ENCODE measurements at places on chromosomes 5 and 9.

GRCh38 chr5:14188778-14189177, 45.6 kb downstream of the TRIO start:
- no peak for DNase-seq

DNA sequence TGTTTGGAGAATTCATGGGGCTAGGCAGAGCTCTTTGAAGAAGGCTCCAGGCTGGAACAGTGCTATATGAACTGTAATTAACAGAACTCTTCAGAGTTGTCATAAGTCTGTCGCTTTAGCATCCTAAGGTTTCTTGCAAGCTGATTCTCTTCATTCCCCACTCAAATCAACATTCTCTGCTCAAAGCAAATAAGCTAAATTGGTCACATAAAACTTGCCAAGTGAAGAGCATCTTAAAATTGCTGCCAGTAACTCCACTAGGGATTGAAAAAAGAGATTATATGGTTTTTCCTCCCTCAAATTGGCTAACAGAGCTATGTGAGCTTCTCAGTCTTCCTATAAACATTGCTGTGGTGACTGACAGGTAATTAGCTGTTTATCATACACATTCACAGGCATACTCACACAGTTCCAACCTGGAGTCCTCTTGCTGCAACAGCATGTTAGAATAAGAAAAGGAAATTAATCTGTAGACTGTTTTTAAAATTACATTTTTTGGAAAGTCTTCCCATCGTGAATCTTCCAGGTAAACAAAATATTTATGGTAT, 298.5 kb upstream of the ATP10B start:
- no peak for DNase-seq

GRCh38 chr9:35518981-35519679, 29.2 kb downstream of the RUSC2 start:
- DNase-seq: no peak

DNA sequence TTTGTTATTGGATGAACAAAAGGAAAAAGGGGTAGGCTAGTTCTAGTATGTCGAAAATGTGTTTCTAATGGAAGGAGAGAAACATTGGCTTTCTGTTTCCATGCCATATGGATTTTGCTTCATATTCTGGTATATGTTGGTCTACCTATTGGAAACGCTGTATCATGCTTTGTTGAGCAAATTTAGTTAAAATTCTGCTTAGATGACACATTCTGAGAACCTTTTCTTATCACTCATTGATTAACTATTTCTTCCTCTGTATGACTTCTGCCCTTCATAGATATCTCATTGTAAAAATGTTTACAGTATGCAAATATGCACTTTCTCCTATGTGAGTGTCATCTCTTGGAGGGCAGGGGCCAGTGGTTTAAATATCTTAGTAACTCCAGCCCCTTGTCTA, 68.8 kb upstream of the GPR151 start:
- DNase-seq: no peak

- DNase-seq: no peak
These were observed 249.6 kb downstream of the DENND1A start for GRCh38 chr9:123680352-123680751.

DNA sequence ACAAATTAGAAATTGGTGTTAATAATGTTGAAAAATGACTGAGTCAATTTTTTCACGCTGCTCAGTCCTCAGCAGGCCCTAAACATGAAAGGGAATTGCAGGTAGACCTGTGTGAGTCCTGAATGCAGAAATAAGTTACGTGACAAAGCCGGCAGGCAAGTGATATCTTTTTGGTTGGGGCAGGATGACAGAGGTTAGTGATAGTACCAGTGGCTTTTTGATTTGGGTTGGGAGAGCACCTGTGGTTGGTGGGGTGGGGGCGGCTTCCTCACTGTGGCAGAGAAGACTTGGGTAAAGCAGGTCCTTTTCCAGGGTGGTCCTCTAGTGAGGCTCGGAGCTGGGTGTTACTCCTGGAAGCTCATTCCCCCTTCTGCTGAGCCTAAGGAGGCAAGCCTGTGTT, 164.7 kb downstream of the TMEM167A start:
- DNase-seq: no peak

- no peak for DNase-seq
These were observed 119.4 kb downstream of the TLR4 start for GRCh38 chr9:117823576-117823975.

- no peak for DNase-seq
These were observed 74.3 kb downstream of the SLC44A1 start for GRCh38 chr9:105318729-105319191.

DNA sequence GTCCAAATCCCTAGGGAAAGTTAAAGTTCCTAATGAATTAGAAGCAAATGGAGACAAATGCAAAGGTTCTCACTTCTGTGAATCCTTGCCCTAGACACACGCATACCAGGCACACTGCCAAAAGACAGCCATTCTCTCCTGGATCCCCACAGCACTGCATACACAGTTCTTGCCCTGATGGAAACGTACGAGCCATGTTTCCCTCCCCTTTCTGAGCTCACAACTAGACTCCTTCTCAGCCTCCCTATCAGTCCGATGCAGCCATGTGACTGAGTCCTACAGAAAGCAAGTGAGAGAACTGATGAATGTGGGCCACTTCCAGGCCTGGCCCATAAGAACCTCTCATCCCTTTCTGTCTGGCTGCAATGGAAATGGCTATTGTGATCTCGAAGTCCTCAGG, 92.0 kb downstream of the ZNF608 start:
- DNase-seq: no peak

- no peak for DNase-seq
These were observed 84.9 kb downstream of the NTRK2 start for GRCh38 chr9:84754461-84754860.

DNA sequence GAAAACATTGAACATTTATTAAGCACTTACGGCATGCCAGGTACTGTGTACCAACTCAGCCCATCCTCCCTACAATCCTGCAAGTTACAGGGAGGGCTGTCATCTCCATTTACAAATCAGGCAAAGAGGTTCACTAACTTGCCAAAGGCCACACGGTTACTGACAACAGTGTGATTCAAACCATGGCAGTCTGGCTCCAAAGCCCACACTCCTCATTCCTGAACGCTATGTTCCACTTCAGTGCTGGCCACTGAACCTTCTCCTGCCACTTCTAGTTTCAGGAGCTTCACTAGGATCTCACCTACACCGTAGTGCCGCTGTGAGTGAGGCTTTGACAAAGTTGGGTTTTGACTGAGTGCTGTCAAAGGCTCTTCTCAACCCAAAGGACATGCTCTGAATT, 7.2 kb upstream of the LIFR start:
- no peak for DNase-seq

- DNase-seq: no peak
These were observed 20.0 kb downstream of the F2R start for GRCh38 chr5:76735762-76736545.

DNA sequence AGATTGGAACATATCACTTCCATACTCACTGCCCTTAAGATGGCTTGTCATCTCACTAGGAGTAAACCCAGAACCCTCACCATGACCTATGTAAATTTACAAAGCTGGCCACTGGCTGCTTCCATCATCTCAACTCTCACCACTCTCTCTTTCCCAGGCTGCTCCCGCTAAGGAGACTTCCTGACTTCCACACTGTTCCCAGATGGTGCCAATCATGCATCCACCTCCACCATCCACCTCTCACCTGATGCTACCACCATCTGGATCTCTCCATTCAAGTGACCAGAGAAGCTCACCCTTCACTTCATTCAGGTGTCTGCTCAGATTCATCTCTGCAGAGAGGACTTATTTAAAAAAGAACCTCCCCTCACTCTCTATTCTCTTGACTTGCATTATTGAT, 91.3 kb downstream of the HTR4 start:
- no peak for DNase-seq

DNA sequence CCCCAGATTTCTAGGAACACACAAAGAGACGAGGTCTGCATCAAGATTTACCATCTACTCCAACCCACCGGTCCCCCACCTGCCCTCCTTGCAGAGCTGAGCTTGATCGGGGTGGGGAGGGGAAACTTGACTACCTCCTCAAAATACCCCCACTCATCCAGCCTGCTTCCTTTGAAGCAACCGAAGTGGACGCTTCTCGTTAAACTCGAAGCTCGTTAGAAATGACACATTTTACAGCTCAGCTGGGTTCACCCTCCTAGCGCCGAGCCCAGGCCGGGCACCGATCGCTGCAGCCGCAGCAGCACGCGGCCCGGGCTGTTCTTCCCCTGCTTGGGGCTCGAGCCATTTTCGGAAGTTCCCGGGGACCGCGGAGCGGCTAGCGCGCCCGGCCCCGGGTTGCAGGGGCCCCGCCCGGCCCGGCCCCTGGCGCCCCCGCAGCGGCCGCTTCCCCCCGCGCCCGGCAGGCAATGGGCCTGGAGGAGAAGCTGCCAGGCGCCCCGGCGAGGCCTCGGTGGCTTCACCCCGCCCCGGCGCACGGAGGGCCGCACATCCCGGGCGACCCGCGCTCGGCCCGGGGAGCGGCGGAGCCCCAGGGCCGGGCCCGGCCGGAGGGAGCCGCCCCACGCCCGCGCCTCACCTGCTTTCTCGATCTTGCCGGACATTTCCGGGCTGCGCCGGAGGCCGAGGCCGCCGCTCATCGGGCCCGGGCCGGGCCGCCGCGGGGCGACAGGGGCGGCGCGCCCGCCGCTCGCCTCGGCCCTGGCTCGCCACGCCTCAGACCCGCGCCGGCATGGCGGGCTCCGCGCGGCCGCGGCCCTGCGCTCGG, 530 bp downstream of the RAPGEF1 start:
- DNase-seq: no peak

DNA sequence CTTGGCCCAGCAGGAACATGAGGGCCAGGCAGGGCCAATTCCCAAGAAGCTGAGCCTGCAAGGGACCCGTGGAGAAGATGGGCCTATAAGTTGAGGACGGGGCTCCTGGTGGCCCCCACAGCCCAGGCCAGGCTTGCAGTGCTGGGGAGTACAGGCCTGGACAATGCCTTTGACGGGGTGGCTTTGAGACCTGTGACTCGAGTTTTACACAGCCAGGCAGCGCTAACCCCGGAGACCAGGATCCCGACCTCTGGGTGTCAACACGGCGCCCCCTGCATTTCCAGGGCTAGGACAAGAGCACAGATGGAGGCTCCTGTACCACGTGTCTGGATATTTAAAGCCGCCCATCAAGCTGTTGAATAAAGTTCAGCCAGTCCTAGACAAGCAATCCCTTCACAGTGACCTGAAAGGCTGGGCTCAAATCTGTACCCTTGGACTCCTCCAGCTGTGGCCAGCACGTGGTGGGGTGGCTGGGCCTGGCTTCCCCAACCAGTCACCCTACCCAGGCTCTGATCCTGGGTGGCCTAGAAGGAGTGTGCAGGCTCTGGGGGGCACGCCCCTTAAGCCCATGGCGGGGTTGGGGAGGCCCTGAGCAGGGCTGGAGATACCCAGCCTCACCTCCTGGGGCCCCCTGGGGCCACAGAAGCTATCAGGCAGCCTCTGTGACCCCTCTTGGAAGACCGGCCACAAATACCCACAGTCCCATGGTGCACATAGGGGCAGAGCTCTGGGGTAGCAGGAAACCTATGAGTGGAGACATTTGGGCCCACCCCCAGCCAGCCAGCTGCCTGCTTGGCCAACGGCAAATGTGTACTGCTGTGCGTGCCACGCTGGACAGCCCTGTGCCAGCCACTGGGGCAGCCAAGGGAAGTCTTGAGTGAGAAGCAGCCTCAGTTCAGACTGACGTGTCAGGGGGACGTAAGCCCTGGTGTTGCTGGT, 88.7 kb downstream of the NTNG2 start:
- DNase-seq: no peak

- no peak for DNase-seq
These were observed 61.7 kb downstream of the FBXL17 start for GRCh38 chr5:108320231-108320630.

DNA sequence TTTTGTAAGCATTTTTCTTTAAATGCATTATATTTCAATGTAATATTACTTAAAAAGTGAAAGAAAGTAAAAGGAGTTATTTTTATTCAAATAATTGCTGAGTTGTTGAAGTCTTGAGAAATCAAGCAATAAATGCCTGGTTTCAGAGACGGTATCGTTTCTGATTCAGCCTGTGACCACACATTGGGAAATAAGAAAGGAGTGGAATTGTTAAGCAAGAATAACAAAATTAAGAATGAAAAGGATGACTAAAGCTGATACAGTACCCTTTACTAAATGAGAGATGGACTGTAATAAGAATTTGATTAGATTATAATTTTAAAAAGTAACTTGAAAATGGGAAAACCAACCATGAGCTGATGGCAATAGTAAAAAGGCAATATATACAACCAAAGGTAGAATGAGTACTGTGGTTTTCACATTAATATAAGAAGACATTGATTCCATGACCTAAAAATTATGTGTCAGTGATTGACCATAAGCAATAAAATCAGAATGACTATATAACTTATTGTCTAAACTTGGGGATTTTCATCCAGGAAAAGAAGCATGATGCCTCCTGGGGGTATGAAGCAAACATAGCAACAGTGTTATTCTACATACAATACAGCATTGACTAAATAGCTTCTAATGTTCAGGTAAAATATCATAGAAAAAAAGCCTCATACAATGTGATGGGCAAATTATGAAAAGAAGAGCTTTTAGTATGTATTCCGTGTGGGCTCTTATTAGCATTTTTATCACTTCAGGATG, 101.9 kb upstream of the PRDM9 start:
- DNase-seq: no peak

DNA sequence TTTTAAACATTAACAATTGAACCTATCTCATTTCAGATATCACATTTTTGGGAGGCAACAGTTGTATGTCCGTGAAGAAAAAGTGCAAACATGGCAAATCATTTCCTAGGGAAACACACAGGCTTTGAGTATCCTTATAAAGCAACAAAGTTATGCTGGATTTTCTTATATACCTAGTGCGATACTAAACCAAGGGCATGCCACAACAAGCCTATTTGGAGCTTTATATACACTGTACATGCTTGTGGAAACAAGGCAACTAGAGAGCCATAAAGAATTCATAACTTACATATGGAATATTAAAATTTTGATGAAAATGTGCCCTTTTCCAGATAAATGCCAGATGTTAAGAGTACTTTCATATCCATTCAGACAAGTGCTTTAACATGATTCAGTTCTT, 191.4 kb downstream of the DCP2 start:
- DNase-seq: no peak

GRCh38 chr9:99808454-99808853, 13.2 kb upstream of the NR4A3 start:
- no peak for DNase-seq

- DNase-seq: no peak
These were observed 94.2 kb upstream of the MTAP start for GRCh38 chr9:21708260-21708711.

- DNase-seq: no peak
These were observed 568.9 kb downstream of the ANXA1 start for GRCh38 chr9:73720601-73721000.

- no peak for DNase-seq
These were observed 33.3 kb downstream of the PTCH1 start for GRCh38 chr9:95483431-95483830.

DNA sequence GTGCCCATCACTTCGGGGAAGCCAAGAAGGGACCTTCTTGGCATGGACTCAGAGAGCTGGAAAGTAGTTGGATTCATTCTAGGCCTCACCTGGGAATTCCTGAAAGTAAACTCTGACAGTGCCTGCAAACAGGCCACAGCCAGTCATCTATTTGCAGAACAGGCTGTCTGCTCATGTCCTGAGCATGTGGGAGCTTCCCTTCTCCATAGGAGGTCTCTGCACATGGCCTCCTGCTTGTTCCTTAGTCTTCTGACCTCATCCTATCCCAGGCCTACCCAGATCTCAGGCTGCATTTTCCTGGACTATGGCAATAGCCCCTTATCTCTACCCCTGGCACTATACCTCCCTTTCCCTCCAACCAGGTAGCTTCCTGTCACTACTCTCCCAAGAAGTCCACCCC, 67.2 kb upstream of the FSTL4 start:
- no peak for DNase-seq

- DNase-seq: peak; percentile 63
These were observed 332.3 kb downstream of the CWC27 start for GRCh38 chr5:65100911-65101631.

- DNase-seq: peak; percentile 5
These were observed 343 bp downstream of the KIAA0825 start for GRCh38 chr5:94618029-94618492.
